CD4-positive, alpha-beta T cell treated with Interleukin-17A for 1 hour (primary cell): ENCODE measurements at places on chromosomes 4 and X.

DNA sequence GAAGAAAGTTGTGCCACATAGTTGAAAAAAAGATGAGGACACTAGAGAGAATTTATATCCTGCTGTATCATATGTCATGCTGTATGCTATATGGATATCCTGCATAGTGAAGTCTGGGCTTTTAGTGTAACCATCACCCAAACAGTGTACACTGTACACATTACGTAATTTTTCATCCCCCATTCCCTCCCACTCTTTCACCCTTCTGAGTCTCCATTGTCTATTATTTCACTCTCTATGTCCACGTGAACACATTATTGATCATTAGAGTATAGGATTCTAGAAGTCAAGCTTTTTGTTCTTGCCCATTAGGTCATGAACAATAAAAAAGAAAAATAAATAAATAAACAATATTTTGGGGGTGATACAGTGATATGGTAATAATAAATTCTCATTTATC is 18.0 kb upstream of the FRYL start:
- no peak for DNase-seq

DNA sequence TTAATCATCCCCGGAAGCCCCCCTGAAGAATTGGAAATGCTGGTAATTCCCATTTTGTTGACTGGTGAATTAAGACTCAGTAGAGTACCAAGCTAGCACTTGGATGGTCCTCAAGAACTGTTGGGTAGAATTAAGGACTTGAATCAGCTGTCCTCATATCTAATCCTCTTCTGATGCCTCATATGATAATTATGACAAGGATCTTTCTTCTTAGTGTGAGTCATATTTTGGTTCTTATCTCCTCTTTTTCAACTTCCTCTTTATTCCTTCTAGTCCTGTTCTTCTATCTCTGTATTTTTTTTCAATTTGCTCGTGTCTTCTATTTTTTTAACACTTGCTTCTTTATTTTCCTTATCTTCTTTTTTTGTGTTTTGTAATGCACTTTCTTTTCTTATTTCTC is 206.3 kb upstream of the ANXA3 start:
- DNase-seq: no peak

DNA sequence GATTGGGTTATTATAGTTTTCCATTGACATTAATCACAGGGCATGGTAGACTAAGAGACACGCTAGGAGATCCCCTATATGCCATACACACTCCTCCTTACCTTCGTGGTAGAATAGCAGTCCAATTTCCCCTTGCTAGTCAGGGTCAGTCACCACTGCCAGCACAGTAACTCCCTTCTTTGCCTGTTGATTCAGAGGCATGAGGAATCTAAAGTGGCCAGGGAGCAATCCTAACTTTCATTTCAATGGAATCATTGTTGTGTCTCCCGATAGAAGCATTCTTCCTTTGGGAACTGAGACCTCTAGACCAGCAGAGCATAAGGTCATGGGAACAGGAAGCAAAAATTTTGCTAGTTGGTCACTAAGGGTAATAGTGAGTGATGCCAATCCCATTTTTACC is 51.1 kb downstream of the COL25A1 start:
- DNase-seq: no peak

DNA sequence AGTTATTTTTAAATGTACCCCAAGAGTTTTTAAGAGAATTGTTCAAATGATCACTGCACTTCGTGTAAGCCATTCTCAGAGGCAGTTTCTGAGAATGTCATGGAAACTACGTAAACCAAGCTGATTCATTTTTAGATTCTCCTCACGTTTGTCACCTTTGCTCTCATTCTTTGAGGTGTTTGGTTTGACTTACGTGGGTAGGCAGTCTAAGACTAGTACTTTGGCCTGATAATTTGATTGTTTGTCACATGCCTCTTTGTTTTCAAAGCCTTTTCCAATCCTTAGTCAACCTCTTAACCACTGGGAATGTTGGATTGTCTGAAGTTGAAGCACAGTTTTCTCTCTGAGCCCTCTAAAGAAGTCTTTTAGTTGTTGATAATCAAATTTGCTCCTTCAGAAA is 10.5 kb downstream of the SEPTIN11 start:
- DNase-seq: no peak

DNA sequence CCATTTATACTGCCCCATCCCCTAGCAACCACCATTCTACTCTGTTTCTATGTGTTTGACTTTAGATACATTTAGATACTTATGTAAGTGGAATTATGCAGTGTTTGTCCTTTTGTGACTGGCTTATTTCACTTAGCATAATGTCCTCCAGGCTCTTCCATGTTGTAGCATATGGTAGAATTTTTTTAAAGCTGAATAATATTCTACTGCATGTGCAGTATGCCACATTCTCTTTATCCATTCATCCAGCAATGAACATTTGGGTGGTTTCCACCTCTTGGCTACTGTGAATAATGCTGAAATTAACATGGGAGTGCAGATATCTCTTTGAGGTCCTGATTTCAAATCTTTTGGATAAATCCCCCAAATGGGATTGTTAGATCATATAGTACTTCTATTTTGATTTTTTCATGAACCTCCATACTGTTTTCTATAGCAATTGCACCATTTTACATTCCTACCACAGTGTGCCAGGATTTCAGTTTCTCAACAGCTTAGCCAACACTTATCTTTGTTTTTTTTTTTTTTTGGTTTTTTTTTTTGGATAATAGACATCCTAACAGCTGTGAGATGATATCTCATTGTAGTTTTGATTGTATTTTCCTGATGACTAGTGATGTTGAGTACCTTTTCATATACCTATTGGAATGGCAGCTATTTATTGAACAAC is 105.9 kb upstream of the LNX1 start:
- no peak for DNase-seq

- no peak for DNase-seq
These were observed 1.9 kb downstream of the IRS4 start for GRCh38 chrX:108734426-108734825.

- DNase-seq: no peak
These were observed 185.5 kb downstream of the TEX13C start for GRCh38 chrX:125505207-125505606.

DNA sequence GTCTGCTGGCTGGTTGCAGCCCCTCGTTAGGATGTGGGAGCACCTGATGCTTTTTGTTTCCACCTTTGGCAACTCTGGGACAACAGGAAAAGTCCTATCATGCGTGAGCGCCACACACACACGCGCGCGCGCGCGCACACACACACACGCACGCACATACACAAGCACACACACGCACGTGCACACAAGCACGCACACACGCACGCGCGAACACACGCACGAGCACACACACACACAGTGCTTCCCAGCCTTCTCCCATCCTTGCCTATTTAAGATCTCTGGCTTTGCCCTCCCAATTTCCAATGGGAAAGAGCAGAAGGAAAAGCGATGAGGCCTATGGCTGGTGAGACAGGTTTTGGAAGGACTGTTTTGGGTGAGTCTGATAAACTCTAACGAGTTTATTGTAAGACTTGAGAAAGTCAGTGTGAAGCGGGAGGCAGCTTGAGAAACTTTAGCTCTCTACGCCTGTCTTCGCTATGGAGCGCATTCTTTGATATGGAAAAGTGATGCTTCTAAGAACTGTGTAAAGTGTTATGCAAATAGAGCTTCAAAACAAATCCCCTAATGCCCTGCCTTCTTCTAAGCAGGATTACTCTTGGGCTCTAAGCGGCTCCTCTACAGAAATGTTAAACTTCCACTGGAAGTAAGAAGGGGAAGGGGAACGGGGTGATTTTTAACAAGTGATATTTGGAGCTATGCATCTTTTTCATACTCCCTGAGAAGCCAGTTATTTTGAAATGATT is 11.8 kb downstream of the SUPT20HL1 start:
- DNase-seq: no peak

- no peak for DNase-seq
These were observed 904.9 kb downstream of the CENPC start for GRCh38 chr4:66640233-66640990.

DNA sequence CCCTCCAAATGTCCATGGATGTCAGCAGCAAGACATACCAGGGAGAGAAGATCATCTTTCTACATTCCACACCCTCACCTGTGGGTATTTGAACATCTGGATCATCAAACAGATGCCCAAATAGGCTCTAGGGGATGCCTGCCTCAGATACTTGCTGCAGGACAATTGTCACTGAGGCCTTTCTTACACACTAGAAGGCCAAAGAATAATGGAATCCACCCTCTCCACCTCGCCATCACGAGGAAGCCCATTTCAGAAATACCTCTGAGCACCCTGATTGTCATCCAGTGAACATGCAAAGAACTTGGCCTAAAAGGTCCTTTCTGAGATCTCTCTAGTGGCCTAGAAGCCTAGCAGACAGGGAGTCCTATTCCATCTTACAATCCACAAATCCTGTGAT is 6.9 kb upstream of the KIAA1210 start:
- no peak for DNase-seq

DNA sequence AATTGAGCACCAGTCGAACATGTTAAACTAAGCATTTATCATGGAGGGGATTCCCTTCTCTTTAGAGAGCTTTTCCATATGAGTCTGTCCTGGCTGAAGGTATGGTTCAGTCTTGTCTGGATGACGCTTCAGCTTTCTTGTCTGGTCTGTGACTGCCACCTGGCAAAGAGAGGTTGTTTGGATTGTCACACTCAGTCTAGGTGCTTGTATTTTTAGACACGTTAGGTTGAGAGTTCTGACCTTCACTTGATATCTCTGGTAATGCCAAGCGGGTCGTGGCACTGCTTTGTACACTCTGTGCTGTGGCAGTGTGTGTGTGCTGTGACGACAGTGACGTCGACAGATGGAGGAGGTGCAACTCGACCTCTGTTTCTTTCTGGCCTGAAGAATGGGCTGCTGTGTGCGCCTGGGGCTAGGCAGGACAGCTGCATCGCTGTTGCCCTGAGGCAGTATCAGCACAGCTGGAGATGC is 12.6 kb downstream of the NOCT start:
- no peak for DNase-seq

- no peak for DNase-seq
These were observed 2.0 kb upstream of the AP1S2 start for GRCh38 chrX:15856636-15857035.

GRCh38 chr4:184310171-184310567 is 92.5 kb upstream of the ENPP6 start:
- DNase-seq: peak; percentile 66

DNA sequence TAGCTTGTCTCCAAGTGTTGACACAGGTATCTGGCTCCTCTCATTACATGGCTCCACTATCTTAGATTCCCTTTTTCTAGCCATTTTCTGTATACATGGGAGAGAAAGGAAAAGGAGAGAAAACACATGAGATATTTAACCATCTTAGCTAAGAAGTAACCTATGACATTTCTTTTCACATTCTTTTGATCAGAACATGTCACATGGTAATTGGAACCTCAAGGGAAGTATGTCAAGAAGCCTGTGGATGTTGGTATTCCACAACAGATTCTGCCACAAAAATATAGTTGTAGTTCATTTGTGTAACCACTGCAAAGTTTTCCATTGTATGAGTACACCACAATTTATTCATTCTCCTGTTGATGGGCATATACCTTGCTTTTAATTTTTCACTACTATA is 18.7 kb upstream of the GABRB1 start:
- DNase-seq: no peak
